ENCODE measurements at places on chromosomes 16 and 17.

DNA sequence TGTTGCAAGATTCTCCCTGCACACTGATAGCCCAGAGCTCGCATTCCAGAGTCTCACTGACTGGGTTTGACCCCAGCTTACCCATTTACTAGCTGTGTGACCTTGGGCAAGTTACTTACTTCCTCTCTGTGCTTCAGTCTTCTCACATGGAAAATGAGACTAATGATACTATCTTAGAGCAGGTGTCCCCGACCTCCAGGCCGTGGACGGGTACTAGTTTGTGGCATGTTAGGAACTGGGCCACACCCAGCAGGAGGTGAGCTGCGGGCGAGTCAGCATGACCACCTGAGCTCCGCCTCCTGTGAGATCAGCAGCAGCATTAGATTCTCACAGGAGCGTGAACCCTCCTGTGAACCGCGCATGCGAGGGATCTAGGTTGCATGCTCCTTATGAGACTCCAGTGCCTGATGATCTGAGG, 15.8 kb downstream of the ANKFY1 start:
- peak; percentile 71 for DNase-seq
- peak overlapping the region; percentile 79 for H3K27ac ChIP-seq
- no peaks in the 10 kb centered on the region for H3K27me3 ChIP-seq
- peaks cover 12% of the 10 kb centered on the region for H3K4me1 ChIP-seq

GRCh38 chr17:62713086-62713881, 85.8 kb downstream of the MRC2 start:
- no peaks in the 10 kb centered on the region for H3K4me1 ChIP-seq
- H3K4me3 ChIP-seq = no peak overlapping the region
- H3K27ac ChIP-seq = no peak overlapping the region

GRCh38 chr16:78656887-78657286, 557.4 kb downstream of the WWOX start:
- H3K4me1 ChIP-seq = peaks cover 10% of the 10 kb centered on the region
- no peak overlapping the region for H3K27ac ChIP-seq
- no peaks in the 10 kb centered on the region for H3K36me3 ChIP-seq

GRCh38 chr17:18855831-18856569, 1.9 kb upstream of the PRPSAP2 start:
- no peaks in the 10 kb centered on the region for H3K27me3 ChIP-seq
- H3K36me3 ChIP-seq = no peaks in the 10 kb centered on the region
- no peaks in the 10 kb centered on the region for H3K4me1 ChIP-seq
- H3K4me3 ChIP-seq = peak overlapping the region; percentile 46

DNA sequence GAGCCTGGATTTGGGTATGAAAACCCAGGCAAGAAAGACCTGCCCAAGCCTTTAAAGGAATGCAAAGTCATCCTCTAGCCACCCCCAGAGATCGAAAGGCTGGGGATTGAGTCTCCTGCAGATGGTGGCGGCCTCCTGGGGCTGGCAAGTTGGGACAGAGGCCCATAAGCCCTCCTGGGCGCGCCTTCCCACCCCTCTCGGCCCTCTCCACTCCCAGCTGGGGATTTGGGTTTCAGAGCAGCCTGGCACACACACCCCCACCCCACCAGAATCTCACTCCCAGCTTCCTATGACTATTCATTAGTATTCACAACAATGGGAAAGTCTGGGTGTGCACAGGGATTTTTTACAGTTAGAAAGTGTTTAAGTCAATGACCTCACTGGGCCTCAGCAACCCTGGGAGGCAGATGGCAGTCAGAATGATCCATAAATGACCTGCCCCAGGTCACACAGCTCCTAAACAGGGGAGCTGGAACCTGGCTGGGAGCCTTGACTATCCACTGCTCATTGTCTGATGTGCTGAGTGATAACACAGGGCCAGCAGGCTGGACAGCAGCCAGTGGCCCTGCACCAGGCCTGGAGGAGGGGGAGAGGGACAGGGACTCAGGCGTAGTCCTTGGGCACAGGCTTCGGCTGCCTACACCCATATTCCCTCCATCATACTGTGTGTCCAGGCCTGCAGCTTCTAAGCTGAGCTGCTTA, 12.1 kb downstream of the NHERF1 start:
- peaks cover 89% of the 10 kb centered on the region for H3K4me1 ChIP-seq
- no peak overlapping the region for H3K4me3 ChIP-seq
- H3K27me3 ChIP-seq = no peaks in the 10 kb centered on the region
- H3K27ac ChIP-seq = peak overlapping the region; percentile 97
- no peak for DNase-seq
- H3K36me3 ChIP-seq = no peaks in the 10 kb centered on the region

- H3K4me3 ChIP-seq = no peak overlapping the region
- no peaks in the 10 kb centered on the region for H3K36me3 ChIP-seq
- no peak for DNase-seq
- no peaks in the 10 kb centered on the region for H3K4me1 ChIP-seq
- H3K27me3 ChIP-seq = no peaks in the 10 kb centered on the region
Observed at GRCh38 chr17:37043201-37043600, 94.4 kb downstream of the AATF start.
